ENCODE measurements at places on chromosomes 2 and 18.

DNA sequence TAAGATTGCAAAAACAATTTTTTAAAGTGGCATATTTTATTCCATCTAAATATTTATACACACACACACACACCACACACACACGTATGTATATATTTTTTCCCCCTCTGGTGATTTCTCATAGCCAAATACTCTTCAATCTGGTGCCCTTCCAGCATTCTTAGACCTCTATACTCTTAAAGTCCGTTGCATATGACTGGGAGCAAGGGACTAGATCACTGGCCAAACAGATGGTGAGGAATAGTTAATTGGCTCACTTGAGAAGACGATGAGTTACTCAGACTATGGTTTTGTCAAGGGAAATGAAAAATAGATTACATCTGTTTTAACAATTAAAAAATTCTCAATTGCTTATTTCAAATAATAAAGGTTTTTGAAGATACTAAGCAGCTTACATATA lies 512.5 kb upstream of the LRRTM4 start:
- no peak for DNase-seq

GRCh38 chr2:239309398-239310245 lies 91.2 kb downstream of the HDAC4 start:
- no peak for DNase-seq

GRCh38 chr2:85583667-85584353 lies 421 bp upstream of the VAMP5 start:
- peak; percentile 40 for DNase-seq

GRCh38 chr2:240565333-240566202 lies 2.7 kb upstream of the RNPEPL1 start:
- DNase-seq, result peak; percentile 97

GRCh38 chr2:85854166-85854509 lies 34.7 kb downstream of the ST3GAL5 start:
- no peak for DNase-seq

- no peak for DNase-seq
Observed at GRCh38 chr2:217289907-217290280, 430.0 kb upstream of the TNP1 start.

DNA sequence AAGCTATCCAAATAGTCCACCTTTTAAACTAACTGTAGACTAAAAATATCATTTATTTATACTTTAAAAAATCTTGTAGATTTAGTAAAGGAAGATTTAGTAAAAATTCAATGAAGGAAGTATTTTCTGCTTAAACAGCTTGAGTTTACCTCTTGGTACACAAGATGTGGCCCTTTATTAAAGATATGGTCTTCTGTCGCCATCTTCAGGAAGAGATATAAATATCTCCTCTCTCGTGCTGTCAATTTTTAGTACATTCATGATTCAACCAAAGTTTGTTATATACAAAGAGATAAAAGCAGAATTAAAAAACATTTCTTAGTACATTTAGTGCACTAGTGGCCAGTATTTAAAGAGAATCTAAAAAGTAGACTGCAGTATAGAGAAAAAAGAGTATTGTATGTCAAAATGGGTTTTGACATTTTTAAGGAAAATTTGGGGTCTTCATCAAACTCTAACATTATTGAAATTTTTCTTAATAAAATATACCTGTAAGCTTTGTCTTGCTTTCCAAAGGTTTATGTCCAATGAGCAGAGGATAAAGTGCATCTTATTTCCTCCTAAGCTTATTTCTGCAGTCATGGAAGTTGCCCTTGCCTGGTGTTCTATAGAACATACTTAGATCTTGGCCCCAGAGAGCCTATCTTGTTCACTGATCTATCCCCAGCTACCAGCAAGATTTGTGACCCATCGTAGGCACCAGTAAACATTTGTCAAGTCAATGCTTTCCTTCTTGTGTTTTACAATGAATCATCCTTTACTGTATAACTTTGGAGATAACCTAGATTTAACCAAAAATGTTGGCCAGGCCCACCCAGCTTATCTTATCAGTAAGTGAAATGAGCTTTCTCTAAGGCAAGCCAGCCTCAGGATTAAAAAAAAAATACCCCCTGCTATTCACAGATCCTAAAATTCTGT lies 18.5 kb upstream of the EML6 start:
- peak; percentile 70 for DNase-seq

DNA sequence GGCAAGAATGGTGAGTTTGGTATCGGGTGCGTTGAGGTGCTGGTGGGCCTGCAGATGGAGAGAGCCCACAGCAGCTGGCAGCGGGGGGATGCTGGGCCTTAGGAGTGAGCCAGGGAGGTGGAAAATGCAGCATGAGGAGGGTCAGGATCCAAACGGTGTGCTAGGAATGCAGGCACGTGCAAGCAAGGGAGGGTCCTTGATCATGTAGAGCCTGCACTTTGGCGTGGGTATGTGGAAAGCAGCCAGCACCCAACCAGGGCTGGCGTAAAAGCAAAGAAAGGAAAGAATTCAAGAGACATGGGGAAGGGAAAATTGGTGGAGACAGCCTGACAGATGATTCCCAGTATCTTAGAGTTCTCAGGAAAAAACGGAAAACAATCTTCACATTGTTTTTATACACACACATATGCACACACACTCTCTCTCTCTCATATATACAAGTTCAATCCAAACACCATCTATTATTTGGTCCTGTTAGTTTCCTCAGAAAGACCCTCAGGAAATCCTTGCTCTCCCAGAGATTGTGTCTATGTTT lies 46.3 kb downstream of the LTBP1 start:
- no peak for DNase-seq

GRCh38 chr2:237118025-237118424 lies 32.3 kb downstream of the COPS8 start:
- no peak for DNase-seq

GRCh38 chr2:70954886-70955285 lies 19.2 kb downstream of the ATP6V1B1 start:
- no peak for DNase-seq

DNA sequence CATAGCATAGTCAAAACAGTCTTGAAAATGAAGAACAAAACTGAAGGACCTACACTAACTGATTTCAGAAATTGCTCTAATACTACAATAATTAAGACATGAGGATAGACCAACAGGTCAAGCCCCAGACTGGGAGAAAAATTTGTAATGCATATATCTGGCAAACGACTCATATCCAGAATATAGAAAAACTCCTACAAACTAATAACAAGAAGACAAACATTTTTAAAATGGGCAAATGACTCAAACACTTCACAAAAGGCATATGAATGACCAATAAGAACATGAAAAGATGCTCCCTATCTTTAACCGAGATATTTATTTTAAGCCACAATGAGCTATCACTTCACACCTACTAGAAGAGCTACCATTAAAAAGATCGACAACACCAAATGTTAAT lies 14.2 kb downstream of the TGFBRAP1 start:
- no peak for DNase-seq

DNA sequence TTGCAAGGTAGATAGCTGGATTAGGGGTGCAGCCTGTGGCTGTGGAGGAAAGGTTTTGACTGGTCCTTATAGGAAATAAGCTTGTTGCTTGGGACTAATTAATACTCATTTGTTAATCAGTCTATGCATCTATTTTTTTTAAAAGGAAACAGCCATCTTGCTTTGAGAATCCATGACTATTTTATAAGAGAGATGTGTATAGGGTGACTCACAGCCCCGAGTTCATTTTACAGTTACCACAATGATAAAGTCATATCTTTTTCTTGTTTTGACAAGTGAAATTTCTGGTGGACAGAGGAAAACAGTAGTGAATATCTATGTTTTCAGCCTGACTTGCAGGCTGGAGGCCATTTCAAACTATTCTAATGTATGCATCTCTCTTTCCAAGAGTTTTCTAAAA lies 193.5 kb upstream of the CCDC68 start:
- no peak for DNase-seq

DNA sequence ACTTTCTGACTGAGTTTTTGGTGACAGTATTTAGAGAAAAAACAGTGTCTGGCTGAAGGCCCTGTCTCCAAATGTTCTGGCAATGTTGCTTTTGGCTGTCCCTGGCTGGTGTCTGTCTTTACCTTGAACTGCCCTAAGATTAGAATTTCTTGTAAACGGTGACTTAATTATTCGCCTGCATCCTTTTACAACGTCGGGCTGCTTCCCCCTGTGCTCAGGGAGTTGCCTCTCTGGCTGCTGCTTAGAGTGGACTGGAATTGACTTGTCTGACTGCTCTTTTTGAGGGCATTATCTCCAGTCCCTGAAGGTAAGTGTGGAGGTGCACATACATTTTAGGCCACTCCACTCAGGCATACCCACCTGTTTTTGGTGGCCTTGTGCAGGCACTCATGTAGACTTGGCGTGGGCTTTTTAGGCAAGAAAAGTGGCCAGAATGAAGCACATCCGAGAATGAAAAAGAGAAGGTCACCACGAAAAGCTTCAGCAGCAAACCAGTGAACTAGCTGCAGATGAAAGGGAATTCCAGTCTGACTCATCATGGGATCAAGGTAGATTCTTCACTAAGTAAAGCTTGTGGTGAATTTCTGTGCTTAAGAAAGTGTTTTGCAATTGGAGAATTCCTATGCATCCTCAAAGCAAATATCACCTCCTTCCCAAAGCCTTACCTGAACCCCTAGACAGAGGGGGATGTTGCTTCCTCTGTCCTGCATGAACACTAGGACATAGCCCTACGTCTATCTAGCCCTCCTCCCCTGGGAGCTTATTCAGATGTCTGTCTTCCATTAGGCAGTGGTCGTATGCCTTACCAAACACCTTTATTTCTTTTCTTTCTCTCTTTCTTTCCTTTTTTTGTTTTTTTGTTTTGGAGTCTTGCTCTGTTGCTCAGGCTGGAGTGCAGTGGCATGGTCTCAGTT lies 230.3 kb upstream of the TRIB2 start:
- DNase-seq, result no peak

DNA sequence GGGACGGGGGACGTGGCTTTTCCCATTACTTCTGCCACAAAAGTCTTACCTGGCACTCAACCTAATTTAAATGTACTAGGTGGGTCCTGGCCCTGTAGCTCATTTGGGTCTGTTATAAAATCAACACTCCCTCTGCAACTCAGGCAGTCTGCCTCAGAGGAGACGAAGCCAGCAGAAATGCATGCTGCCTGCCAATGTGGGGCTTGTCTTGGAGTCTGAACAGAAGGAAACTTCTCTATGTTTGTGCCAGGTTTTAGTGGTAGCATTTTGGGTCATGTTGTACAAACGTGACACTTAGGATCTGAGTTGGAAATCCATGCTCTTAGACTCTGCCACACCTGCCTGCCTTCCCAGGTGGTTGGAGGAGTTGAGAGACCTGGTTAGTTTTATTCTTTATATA lies 292.5 kb upstream of the FAM98A start:
- DNase-seq, result no peak

DNA sequence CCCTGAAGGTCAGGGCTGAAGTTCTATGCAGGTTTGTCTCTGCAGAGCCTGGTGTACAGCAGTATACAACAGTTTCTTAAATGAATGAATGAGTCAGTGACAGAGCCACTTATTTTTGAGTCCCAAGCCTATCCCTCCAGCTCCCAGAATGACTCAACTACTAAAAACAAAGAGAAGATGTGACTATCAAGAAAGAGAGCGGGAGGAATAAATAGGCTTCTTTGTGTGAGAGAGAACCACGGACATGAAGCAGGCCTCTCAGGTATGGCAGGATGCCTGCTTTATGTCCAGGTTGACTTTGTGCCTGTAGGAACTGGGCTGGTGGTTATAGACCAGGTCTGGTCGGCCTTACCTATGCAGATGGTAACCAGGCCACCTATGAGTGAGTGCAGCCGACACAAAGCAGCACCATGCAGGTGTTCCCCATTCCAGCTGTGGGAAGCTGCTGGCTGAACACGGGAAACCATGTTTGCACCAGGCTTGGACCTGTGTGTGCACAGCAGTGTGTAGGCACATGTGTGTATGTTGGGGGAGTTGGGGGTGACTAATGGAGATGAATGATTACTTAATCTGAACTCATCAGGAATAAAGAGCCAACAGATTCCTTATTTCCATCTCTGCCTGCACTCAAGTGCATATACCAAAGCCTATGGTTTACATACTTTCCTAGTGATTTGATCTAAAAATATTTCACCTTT lies 171.0 kb downstream of the OSR1 start:
- DNase-seq, result no peak

DNA sequence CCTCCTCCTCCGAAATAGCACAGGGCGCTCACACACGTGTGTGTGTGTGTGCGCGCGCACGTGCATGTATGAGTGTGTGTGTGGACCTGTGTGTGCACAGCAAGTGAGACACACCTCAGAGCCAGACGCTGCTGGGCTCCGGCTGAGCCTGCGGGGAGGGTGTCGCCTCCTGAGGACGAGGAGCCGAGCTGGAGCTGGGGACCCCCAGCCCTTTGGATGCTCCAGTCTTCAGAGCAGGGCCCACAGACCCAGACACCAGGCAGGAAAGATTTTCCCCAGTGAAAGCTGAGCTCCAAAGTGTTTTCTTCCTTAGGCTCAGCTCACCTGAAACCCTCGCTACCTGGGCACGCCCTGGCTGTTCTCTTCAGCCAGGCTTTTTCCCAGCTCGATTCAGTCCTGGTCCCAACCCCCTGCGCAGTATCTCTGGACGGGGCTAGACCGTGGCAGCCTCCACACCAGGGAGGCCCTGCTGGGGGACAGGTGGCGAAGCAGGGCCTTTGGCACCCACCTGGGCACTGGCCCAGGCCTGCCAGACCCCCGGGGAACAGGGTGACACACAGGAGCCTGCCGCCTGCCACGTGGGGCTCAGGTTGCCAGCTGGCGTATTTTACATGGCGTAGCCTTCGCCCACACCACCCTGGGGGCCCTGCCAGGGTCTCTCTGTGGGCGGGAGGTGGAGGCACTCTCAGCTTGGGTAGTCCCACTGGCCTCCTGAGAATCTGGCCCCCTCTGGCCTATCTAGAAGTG lies 36.2 kb downstream of the PDIA6 start:
- no peak for DNase-seq

DNA sequence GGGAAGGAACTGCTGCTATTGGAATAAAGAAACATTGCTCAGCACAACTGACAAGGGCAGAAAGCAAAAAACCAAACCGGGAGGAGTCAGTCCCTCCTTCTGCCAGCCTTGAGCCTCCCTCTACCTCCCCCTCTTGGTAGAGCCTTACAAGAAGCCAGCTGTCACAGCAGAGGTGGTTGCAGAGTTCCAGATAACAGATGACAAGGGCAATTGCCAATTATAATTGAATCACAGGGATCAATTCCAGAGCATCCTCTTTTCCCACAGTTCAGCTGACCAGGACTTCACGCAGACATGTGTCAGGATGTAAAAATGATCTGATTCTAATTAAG lies 548.2 kb upstream of the LRRTM1 start:
- DNase-seq, result no peak

DNA sequence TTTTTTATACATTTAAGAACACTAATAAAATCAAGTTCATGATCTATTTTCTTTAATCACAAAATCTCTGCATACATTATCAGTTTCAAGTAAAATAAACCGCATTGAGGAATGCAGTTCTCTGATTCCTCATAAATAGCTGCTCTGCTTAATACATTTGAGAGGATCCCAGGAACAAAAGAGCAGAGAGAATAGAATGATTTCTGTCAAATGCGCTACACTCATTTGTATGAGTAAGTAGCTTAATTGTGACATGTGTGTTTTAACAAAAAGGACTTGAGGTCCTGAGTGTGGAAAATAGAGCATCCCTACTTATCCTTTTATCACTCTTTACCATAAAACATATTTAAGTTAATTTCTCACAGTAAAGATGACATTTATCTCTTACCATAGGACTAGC lies 134.0 kb downstream of the PID1 start:
- DNase-seq, result no peak

Measured in CD4-positive, alpha-beta T cell treated with Interleukin-2 at 100 ng/mL for 4 hours (primary cell).